Type B pancreatic cell (in vitro differentiated cells): ENCODE measurements at places on chromosomes 11 and 22. TPM values are rescaled to one million over a fixed set of nuclear protein-coding genes. Genes with fewer than 3 reads are reported as not detected.

Gene DDI1
- not detected in 2 replicates for total RNA-seq

Gene HOATZ
- 0.75 TPM in 1 of 2 replicates, not detected in the other for total RNA-seq

Gene MADD
- 41.1 and 47.7 TPM in 2 replicates for total RNA-seq

Gene PKDREJ
- total RNA-seq, result 0.05 TPM in 1 of 2 replicates, not detected in the other

Gene SLC37A4
- total RNA-seq, result 40.5 and 41.4 TPM in 2 replicates

Gene PHLDA2
- 3.7 and 14.2 TPM in 2 replicates for total RNA-seq

Gene FAM181B
- 0.93 and 3.1 TPM in 2 replicates for total RNA-seq

Gene THRSP
- total RNA-seq, result not detected in 2 replicates

Gene FTH1
- 1,346 and 2,108 TPM in 2 replicates for total RNA-seq

Gene MMP8
- total RNA-seq, result not detected in 2 replicates

Gene NCAM1
- 21.7 and 106 TPM in 2 replicates for total RNA-seq

Gene TRIM29
- total RNA-seq, result 56.7 and 207 TPM in 2 replicates

Gene MPEG1
- not detected in 2 replicates for total RNA-seq

Gene DDTL
- total RNA-seq, result not detected in 2 replicates

Gene TNNI2
- 1.7 and 3.9 TPM in 2 replicates for total RNA-seq

Gene NXPE4
- total RNA-seq, result not detected in 2 replicates

Gene GLYATL2
- total RNA-seq, result 0.58 TPM in 1 of 2 replicates, not detected in the other

Gene P2RX6
- total RNA-seq, result 0.71 and 2.8 TPM in 2 replicates

Gene LRP4
- total RNA-seq, result 12.8 and 46.9 TPM in 2 replicates

Gene CTSF
- total RNA-seq, result 10.1 TPM in 1 of 2 replicates, not detected in the other

Gene MOGAT2
- 1.2 and 2.2 TPM in 2 replicates for total RNA-seq

Gene TUT1
- total RNA-seq, result 15.0 and 22.1 TPM in 2 replicates

Gene PRODH
- total RNA-seq, result 16.1 and 19.0 TPM in 2 replicates

Gene OR5B21
- not detected in 2 replicates for total RNA-seq

Gene VSIG2
- total RNA-seq, result 8.7 and 14.8 TPM in 2 replicates

Gene OR4A47
- not detected in 2 replicates for total RNA-seq

Gene UPK3A
- total RNA-seq, result 0.29 and 0.62 TPM in 2 replicates

Gene CLTCL1
- 2.4 and 11.6 TPM in 2 replicates for total RNA-seq

Gene LRRC51
- total RNA-seq, result 7.9 and 14.7 TPM in 2 replicates

Gene RBMXL2
- total RNA-seq, result not detected in 2 replicates

Gene OR51I1
- total RNA-seq, result not detected in 2 replicates

Gene MS4A7
- total RNA-seq, result not detected in 2 replicates

Gene PDGFB
- total RNA-seq, result 2.9 and 5.1 TPM in 2 replicates

Gene TTC36
- total RNA-seq, result 1.6 and 1.8 TPM in 2 replicates

Gene APOL3
- 2.0 and 2.3 TPM in 2 replicates for total RNA-seq
